Left lung (tissue), 14 donors: ENCODE measurements at places on chromosomes 2 and 18. TPM values are rescaled to one million over a fixed set of nuclear protein-coding genes. Genes with fewer than 3 reads are reported as not detected.

DNA sequence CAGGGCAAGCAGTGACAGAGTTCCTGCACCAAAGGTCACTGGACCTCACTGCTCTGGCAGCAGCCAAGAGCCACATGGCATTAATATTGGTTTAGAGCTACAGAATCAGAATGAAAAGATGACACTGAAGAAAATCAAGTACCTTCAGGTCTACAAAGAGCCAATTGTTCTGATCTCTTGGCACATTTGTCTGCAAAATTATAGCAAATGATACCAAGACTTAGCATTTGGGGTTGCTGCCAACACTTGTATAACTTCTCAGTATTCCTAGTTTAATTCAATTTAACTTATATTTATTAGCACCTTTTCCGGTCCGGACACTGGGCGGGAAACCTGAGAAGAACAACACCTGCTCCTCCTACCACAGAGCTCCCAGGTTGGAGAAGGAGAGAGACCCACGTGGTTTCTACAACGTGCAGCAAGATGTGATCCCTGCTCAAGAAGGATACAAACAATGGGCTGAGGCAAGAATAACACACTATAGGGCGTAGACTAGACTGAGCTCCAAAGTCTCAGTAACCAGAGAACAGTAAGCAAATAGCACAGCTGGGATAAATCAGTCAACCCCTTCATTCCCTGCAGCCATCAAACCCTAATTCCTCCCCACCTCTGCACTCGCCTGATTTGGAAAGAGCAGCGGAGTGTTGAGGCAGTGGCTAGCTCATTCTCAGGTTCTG is 2.4 kb downstream of the LRRC30 start:
- H3K4me1 ChIP-seq: peaks cover 9% of the 10 kb centered on the region
- H3K36me3 ChIP-seq: no peaks in the 10 kb centered on the region
- DNase-seq: no peak
- no peaks in the 10 kb centered on the region for H3K27me3 ChIP-seq

DNA sequence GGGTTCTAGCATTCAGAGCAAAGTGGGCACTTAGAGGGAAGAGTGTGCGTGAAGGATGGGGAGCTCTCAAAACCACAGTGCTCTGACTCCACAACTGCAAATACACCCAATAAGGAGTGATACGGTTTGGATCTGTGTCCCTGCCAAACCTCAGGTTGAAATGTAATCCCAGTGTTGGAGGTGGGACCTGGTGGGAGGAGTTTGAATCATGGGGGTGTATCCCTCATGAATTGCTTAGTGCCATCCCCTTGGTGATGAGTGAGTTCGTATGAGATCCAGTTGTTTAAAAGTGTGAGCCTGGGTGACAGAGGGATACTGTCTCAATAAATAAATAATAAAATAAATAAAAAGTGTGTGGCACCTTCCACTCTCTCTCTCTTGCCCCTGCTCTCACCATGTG is 50.3 kb upstream of the CCDC85A start:
- no peak overlapping the region for H3K27ac ChIP-seq
- H3K4me1 ChIP-seq: no peaks in the 10 kb centered on the region
- H3K36me3 ChIP-seq: no peaks in the 10 kb centered on the region
- no peak for DNase-seq

DNA sequence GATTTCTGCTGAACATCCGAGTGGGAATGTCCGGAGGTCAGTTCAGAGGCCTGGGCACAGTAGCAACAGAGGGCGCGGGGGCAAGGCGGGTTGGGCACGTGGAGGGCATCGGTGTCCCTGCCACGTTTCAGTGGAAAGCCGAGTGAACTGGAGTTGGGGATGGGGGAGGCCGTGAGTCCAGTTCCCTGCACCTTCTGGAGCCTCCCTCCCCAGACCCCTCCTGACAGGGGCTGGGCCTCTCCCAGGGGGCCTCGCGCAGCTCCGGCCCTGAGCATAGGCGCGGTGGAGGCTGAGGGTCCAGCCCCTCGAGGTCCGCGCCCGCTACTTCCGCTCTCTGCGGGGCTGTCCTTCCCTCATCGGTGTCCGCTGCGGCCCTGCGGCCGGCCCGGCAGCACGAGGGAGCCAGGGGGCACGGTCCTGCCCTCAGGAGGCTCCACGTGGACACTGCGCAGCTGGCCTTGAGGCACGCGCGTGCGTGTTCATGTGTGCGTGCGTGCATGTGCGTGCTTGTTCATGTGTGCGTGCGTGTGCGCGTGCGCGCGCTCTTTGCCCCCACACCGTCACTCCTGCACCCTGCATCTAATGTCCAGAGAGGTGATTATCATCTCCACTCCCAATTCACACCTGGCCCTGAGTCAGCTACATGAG is 50.2 kb downstream of the PLEKHB2 start:
- H3K27ac ChIP-seq: no peak overlapping the region
- peaks cover 11% of the 10 kb centered on the region for H3K36me3 ChIP-seq
- no peaks in the 10 kb centered on the region for H3K27me3 ChIP-seq
- DNase-seq: no peak

GRCh38 chr18:78634061-78634696 is 345.4 kb upstream of the SALL3 start:
- no peak overlapping the region for H3K4me3 ChIP-seq
- no peak overlapping the region for H3K27ac ChIP-seq
- no peak for DNase-seq
- H3K4me1 ChIP-seq: no peaks in the 10 kb centered on the region

DNA sequence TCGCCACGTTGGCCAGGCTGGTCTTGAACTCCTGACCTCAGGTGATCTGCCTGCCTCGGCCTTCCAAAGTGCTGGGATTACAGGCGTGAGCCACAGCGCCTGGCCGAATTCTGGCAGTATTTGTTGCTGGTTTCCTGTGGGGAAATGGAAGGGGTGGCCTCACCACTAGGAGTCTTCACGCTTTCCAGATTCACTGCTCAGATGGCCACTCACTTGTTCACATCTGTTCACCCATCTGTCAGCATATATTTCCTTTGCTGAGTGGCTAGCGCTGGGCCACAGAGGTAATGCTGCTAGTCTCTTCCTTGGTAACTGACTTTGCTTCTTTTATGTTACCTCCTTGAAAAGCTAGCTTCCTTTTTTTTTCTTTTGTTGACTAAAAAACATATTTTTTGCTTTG is 27.2 kb downstream of the TMEM177 start:
- H3K4me3 ChIP-seq: no peak overlapping the region
- no peaks in the 10 kb centered on the region for H3K36me3 ChIP-seq
- no peaks in the 10 kb centered on the region for H3K4me1 ChIP-seq
- no peak for DNase-seq

DNA sequence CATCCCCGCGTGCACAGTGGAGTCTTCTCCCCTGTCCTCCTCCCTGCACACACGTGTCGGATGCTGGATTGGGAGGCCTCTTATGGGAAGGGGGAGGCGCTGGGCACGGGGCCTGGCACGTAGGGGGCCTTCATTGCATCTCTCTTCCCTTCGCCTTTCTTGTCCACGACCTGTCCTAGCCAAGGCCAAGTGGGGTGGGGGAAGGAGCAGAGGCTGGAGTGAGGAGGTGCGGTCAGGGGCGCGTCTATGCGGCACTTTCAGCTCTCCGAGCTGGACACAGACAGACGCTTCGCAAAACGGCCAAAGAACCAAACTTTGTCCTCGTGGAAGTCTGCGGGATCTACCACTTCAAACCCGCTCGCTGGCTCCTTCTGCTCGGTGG is 13.4 kb downstream of the ALPG start:
- no peak overlapping the region for H3K4me3 ChIP-seq
- no peaks in the 10 kb centered on the region for H3K36me3 ChIP-seq
- H3K4me1 ChIP-seq: peaks cover 6% of the 10 kb centered on the region
- no peak for DNase-seq
- H3K27ac ChIP-seq: no peak overlapping the region
- H3K27me3 ChIP-seq: peaks cover 88% of the 10 kb centered on the region

DNA sequence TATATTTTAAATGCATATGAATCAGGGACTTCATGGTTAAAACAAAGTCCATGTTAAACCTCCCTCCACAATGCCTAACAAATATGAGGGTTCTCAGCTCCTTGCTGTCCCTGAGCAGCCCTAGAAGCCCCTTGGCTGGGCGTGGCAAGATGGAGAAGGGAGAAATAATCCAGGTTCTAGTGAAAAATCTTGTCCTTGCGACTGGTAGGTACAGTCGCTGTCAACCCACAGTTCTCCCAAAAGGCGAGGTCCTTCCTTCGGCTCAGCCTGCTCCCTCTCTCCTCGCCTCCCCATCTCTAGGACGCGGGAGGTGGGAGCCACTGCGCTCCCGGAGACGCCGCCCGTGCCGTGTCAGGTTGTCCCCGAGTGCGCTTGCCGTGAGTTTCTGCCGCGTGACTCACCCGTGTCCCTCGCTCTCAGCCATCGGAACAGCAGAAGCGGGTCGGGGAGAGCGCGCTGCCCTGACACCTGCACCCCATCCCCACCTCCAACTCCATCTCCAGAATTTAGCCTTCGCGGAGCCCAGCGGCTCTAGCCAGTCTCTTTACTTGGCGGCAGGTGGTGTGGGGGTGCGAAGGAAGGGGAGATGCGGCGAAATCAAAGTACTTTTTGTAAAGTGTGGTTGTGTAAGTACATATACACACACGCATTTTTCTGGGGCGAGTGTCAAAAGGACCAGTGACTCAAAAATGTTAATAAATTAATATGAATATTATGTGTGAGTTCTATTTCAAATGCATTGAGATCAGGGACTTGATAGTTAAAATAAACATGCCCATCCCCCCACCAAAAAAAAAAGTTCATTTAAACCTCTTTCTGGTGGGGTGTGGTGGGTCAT is 65.1 kb upstream of the TMEM17 start:
- H3K36me3 ChIP-seq: no peaks in the 10 kb centered on the region
- H3K4me3 ChIP-seq: no peak overlapping the region
- no peaks in the 10 kb centered on the region for H3K4me1 ChIP-seq
- no peak overlapping the region for H3K27ac ChIP-seq
- peaks cover 5% of the 10 kb centered on the region for H3K27me3 ChIP-seq

- H3K36me3 ChIP-seq: no peaks in the 10 kb centered on the region
- no peak for DNase-seq
- H3K4me3 ChIP-seq: no peak overlapping the region
- H3K4me1 ChIP-seq: peaks cover 14% of the 10 kb centered on the region
- no peak overlapping the region for H3K27ac ChIP-seq
- H3K27me3 ChIP-seq: no peaks in the 10 kb centered on the region
Observed at GRCh38 chr2:159101755-159102489, 133.5 kb downstream of the TANC1 start.

DNA sequence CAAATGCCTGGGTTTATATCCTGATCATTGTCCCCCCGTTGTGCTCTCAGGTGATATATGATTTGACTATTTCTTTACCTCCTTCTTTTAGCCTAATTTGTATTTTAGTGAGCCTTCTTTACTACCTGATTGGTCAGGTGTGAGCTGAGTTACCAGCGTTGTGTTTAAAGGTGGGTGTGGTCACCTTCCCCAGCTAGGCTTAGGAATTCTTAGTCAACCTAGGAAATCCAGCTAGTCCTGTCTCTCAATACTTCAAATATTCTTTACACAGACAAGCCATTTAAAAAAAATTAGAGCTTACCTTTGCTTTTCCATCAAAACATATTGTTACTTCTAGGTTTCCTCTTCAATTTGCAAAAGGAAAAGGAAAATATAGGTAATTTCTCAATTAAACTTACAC is 30.2 kb downstream of the KYNU start:
- H3K4me1 ChIP-seq: no peaks in the 10 kb centered on the region
- H3K4me3 ChIP-seq: no peak overlapping the region
- no peak overlapping the region for H3K27ac ChIP-seq
- no peaks in the 10 kb centered on the region for H3K36me3 ChIP-seq

- DNase-seq: no peak
- no peak overlapping the region for H3K4me3 ChIP-seq
- no peaks in the 10 kb centered on the region for H3K4me1 ChIP-seq
- H3K27me3 ChIP-seq: no peaks in the 10 kb centered on the region
- no peaks in the 10 kb centered on the region for H3K36me3 ChIP-seq
Observed at GRCh38 chr18:50578030-50578429, 18.1 kb downstream of the MAPK4 start.

Gene ATOH8
- 27.1 TPM for total RNA-seq

Gene FSIP2
- total RNA-seq: 2.0 TPM

Gene SH3RF3
- 11.1 TPM for total RNA-seq

Gene SULT1C2
- 14.6 TPM for total RNA-seq
